ENCODE measurements at places on chromosomes 13 and 19.
A peak's percentile ranks its signal among the peaks of the same experiment; 100 is the strongest.

- no peak for DNase-seq
Measured at GRCh38 chr13:78764665-78765064, 105.7 kb upstream of the OBI1 start.

DNA sequence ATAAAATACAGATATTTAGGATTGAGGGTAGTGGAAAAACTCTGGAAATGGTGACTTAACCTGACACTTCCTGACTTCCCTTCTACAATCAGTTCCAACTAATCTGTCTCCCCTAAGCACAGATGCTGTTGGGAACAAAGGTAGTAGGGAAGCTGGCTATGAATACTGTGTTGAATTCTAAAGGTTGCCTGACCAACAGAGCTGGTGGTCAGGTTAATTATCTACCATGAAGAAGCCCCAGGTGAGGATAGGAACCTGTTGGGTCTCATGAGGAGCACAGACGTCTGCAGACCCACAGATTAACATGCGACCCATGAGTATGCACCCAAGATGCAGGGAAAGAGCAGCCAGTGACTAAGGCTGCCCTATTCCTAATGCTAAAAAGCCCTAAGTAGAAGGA, 172.3 kb downstream of the DIAPH3 start:
- DNase-seq = no peak

- no peak for DNase-seq
Measured at GRCh38 chr13:39656325-39656677, 839 bp downstream of the COG6 start.

DNA sequence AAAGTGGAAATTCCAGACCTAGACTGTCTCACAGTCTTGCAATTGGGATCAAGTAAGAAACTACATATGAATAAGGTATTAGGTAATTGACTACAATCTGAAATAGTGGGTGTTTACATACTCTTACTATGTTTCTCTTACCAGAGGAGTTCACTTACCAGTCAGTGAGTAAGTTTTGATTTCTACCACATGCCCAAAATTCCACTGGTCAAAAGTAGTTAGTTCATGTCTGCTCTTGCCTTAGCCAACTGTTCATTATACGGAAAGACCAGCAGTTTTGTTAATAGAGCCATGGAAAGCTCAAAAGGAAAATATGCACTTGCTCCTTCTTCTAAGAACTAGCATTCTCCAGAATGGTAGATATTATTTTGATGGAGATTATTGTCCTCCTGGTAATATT, 490.8 kb downstream of the RFC3 start:
- no peak for DNase-seq

DNA sequence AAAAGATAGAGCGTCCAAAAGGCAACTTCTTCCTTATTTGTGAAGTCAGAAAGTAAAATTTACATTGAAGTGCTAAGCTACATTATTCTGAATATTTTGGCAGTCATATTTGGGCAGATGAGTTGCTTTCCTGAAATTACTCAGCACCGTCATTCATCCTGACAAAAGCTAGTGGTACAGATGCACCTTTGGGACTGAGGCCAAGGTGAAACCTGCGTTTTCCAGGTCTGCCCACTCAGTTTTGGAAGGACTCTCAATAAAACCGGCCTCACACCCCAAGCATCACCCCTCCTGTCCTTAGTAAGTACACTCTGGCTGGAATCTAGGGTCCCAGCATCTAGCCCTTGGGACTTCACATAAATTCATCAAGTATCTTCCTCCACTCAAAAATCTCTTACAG, 187.5 kb downstream of the TM9SF2 start:
- DNase-seq = no peak

DNA sequence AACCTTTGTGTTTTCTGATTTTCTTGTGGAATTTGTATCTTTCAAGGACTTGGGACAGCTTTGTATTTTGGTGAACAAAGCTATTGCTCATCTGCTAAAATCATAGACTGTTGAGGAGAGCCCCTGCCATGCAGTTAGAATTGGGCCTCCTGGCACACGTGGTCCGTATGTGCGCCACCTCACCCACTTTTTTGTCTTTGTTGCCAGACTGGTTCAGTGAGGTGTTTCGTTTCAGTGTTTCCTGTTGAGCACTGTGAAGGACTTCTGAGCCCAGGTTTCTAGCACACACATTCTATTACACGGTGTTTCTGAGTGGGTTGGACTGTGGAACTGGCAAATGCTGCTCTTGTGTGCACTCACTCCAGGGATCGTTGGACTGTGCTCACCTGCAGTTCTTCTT, 37.6 kb upstream of the RNF113B start:
- no peak for DNase-seq

DNA sequence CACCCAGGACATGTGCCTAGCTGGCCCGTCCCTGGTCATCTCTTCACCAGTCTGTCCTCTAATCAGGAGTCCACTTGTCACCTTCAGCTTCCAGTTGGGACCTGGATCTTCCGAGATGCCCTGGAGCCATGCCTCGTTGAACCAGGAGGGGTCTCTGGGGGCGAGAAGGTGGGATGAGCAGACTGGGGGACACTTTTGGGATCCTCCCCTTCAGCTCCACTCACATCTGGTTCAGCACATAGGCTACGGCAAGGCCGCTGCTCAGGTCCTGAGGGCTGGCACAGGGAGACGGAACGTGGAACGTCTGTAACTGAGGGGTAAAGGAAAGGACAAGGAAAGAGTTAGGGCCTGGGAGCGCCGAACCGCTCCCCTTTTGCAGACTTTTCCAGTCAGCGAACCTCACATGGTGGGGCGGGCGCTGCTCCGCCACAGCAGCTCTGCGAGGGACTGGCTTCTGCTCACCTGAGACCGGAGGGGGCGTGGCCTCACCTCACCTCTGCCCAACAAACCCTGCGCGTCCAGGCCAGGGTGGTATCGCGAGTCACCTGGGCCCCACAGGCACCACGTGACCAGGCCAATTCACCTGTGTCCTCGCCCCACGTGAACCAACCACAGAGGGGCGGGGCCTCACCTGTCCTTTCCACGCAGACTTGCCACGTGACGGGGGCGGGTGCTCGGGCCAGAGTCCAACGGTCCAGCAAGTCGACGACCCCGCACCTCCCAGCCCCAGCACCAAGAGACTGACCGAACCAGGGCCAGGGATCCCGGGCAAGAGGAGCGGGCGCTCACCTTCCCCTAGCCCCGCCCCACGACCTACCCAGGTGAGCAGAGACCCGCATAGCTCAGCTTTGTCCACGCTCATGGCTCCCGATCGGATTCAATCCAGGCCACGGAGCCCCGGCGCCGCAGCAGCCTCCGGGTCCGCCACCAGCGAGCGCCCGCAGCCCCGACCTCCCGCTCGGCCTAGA, at the start of gene HOOK2:
Gene HOOK2, minus strand, starts transcription at position 965 of the 968 bp plus-strand sequence. Its CDS starts 103 bp downstream, at position 862.
- peak; percentile 63 for DNase-seq

DNA sequence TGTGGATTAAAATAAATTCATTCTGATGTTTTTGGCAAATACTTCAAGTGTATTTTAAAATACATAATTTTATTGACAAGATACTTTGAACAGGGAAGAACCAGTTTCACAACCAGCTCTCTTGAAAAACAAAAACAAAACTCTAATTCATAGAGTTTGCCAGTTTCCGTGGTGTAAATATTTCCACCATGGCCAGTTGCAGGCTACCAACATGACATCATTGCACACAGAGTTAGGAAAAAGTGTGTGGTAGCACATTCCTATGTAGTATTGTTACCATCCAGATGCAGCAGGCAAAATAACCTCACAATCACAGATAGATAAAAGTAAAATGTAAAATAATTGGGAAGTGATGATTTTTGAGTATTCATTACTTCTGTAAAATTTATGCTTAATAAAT, 7.7 kb upstream of the RNF113B start:
- DNase-seq = no peak

GRCh38 chr13:37753776-37754175, 115.8 kb downstream of the TRPC4 start:
- no peak for DNase-seq

All from esophagus squamous epithelium (tissue), 5 donors.